T47D (cell line): ENCODE measurements at places on chromosomes 1 and 21.

DNA sequence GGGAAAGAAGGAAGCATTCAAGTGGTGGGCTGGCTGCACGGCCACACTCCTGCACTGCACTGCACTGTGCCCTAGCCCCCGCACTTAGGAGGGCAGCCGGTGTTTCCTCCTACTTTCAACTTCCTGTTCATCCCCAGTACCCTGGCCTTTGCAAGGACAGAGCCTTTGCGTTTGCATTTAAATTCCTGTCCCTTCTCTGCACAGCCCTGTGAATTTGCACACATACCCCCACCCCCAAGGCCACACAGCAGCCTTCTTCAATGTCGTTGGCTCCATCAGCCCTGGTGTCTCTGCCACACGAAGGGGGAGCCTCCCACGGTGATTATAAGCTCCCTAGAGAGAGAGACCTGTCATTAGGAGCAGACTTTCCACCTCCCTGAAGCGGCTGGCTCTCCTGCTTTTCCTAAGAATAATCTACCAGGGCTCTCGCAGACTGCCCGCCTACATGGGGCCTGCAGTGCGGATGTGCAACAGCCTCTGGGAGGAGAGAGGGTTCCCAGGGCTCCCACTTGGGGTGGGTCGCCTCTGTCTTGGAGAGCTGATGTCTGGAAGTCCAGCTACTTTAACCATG lies 13.2 kb upstream of the SLC45A3 start:
- no peak for DNase-seq

DNA sequence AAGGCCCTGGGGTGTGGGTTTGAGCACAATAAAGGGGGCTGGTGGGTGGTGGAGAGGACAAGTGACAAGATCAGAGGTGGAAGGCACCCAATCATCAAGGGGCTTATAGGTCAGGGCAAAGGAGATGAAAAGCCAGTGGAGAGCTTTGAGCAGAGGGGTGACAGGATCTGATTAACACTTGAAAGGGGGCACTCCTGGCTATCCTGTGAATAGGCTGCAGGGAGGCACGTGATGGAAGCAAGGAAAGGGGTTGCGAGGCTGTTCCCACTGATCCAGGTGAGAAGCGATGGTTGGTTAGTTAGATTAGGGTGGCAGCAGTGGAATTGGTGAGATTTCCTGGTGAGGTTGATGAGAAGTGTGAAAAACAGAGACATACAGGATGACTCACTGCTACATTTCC lies 80.6 kb downstream of the WLS start:
- DNase-seq: no peak

DNA sequence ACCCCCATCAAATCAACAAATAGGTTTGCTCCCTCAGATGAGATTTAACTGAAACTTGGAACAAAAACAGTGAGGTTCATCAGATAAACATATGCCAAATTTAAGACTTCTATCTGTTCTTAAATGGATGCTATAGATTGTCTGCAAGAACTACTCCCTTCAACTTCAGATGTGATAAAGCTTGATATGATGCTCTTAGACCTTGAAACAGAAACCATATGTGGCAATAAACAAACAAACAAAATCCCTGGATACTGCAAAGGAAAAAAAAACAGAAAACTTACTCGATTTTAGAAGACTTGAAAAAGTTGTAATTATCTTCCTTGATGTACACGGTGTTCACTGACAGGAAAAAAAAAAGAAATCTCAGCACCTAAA lies 286.1 kb upstream of the USP25 start:
- no peak for DNase-seq

DNA sequence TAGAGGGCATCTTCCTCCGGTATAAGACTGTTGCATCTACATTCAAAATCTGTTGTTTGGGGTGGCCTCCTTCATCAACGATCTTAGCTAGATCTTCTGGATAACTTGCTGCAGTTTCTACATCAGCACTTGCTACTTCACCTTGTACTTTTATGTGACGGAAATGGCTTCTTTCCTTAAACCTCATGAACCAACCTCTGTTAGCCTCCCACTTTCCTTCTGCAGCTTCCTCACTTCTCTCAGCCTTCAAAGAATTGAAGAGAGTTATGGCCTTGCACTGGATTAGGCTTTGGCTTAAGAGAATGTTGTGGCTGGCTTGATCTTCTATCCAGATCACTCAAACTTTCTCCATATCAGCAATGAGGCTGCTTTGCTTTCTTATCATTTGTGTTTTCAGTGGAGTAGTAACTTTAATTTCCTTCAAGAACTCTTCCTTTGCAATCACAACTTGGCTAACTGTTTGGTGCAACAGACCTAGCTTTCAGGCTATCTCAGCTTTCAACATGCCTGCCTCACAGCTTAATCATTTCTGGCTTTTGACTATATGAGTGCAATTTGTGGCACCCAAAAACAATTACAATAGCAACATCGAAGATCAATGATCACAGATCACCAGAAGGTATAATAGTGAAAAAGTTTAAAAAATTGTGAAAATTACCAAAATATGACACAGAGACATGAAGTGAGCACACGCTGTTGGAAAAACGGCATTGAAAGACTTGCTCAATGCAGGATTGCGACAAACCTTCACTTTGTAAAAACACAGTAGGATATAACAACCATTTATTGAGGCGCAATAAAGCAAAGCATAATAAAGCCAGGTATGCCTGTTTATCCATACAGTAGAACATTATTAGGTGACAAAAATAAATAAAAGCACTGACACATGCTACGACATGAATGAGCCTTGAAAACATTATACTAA lies 56.7 kb upstream of the GFI1 start:
- no peak for DNase-seq

- DNase-seq: no peak
Observed at GRCh38 chr1:167312871-167313270, 92.2 kb downstream of the POU2F1 start.

DNA sequence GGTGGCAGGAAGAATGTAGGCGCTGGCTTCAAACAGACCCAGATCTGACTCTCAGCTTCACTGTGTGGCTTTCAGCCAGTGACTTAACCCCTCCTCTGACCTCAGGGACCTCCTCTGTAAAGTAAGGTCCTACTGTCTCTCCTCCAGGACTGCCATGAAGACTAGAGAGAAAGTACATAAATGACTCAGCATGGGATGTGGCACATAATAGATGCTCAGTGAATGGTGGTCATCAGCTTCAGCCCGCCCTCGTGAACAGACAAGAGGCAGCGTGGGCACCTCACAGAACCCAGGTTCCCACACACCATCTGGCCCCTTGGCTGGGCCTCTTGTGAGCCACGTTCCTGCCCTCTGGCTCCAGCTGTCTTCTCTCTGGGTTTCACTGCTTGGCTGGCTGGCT lies 126.0 kb downstream of the SYF2 start:
- no peak for DNase-seq

- no peak for DNase-seq
Observed at GRCh38 chr1:150760013-150760412, 5.6 kb downstream of the CTSS start.

- DNase-seq: no peak
Observed at GRCh38 chr1:3879787-3880428, 20.2 kb downstream of the C1orf174 start.

- no peak for DNase-seq
Observed at GRCh38 chr1:85343612-85344255, 67.3 kb upstream of the BCL10 start.

- DNase-seq: no peak
Observed at GRCh38 chr21:15122241-15122640, 57.4 kb upstream of the NRIP1 start.

- DNase-seq: no peak
Observed at GRCh38 chr1:25529518-25530185, 13.8 kb upstream of the LDLRAP1 start.

DNA sequence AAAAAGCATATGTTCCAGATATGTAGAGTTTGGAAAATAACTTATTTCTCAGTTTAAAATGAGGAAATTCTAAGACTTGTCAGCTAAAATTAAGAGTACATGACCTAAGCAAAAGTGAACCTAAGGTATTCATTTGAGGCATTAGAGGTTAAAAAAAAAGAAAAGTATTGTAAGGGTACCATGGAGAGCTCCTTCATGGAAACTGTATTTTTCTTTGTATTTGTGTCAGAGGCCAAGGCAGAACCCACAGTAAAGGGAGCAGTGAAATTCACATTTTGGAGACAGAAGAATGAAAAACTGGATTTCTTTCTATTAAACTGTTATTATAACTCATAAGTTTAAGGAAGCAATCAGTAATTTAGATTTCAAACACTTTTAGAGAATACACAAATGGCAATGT lies 1494.8 kb downstream of the KCNT2 start:
- no peak for DNase-seq

DNA sequence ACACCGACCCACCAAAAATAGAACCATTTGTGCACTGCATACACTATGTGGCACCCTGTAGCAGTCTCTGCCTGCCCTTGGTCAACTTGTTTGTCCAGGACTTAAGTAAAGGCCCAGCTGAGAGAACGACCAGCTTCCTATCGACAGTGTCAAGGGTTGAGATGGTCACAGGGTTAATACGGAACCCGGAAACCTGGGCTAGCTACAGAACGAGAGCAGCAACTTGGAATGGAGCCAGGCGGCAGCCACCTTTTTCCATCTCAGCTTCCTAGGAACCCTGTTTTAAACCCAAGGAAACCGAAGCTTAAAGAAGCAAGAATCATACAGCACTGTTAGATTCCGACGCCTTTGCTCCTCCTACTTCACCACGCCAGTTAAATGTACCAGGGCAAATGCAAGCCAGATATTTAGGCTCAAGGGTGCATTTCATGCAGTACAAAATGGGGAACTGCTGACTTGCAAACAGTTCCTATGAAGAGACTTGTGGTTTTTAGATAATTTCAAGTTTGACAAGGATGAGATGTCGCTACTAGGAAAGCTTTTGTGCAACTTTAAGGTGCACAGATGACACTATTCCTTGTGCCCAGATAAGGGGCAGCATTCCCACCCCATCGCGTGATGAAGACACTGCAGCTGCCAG lies 35.5 kb downstream of the SLC66A1 start:
- no peak for DNase-seq

DNA sequence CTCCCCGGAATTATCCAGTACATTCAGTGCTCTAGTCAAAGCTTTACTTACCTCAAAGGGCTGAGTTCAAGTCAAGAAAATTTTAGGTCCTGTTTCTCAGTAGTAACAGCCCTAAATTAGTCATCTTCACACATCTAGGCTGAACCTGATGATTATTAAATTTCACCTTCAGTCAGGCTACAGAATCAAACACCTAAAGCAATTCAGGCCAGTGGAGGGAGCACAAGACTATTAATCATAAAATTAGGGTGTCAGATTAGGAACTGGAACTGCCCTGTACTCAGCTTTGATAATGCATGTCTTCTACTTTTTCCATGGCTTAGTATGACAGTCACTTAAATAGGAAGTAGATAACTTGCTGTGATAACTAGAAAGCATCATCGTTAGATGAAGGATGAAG lies 28.4 kb upstream of the BCAS2 start:
- no peak for DNase-seq

DNA sequence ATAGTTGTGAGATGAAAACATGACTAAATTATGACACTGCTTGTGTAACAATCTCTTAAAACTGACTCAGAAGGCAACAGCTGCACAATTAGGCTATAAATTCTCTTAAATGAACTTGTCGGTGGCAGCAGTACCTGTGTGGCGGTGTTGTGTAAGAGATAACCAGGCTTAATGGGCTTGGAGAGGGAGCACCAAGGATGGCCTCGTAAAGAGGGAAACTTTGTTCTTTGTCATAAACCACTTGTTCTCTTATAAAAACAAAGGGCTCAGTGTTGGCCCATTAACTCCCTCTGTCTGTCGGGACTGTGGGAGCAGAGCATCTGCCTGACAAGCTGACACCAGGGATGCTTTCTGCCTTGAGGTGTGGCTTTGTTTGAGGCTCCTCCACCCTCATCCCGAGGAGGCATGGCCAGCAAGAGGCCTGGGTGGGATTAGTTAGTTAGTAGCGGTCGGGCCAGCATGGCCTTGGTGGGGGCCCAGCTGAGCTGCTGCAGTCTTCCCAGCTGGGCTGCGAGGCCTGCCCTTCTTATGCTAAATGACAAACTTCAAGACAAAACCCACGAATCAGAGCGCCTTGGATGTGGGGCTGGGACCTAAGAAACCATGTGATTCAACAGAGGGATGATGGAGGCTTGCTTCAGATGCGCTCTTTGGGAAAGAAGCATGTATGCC lies 171.4 kb downstream of the CAMTA1 start:
- no peak for DNase-seq

DNA sequence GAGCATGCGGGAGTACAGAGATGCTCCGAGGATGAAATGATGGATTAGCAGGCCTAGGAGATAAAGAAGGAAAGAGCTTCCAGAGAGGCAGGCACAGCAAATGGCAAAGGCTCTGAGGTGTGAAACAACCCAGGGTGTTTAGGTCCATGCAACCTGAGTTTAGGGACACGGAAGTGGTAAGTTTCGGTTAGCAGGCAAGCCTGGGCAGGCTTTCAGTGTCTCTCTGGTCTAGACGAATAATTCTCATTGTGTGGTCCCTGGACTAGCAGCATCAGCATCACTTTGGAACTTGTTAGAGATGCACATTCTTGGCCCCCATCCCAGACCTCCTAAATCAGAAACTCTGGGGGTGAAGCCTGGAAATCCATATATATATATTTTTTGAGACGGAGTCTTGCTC lies 18.6 kb downstream of the NKAIN1 start:
- no peak for DNase-seq

- DNase-seq: no peak
Observed at GRCh38 chr1:156503698-156504437, 3.3 kb upstream of the MEF2D start.

- no peak for DNase-seq
Observed at GRCh38 chr1:184615301-184615700, 139.4 kb downstream of the EDEM3 start.

DNA sequence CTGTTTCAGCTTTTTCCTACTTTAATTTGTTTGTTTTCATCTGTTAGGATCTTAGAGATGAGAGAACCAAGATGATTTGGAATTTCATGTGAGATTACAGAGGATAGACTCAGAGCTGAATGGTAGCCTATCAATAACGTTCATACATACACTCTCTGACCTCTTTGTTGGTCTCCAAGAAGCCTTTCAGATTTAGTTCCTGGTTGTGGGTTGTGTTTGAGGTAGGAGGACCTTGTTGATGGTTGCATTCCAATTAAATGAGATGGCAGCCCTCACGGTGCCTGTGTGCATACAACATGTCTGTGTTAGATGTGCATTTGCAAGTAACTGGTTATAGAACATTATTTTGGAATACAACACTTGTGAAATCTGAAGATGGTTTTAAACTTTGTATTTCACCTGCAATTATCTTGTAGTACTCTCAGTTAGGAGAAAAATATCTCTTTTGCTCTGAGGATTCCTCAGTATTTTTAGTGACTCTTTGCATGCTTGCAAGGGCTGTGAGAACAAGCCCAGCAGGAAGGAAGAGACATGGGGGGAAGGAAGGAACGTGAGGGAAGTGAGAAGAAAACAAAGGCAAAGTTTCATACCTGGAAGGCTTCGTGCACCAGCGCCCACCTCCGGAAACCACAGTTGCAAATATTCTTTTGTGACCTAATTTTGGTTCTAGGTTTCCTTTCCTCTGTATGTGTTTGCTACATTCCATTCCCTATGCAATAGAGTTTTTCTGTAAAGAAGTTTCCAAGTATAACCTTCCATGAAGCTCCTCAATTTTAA lies 291.8 kb downstream of the DISC1 start:
- DNase-seq: no peak

GRCh38 chr1:226654046-226654667 lies 84.9 kb downstream of the ITPKB start:
- DNase-seq: no peak
